ENCODE measurements at places on chromosomes 4 and X.

DNA sequence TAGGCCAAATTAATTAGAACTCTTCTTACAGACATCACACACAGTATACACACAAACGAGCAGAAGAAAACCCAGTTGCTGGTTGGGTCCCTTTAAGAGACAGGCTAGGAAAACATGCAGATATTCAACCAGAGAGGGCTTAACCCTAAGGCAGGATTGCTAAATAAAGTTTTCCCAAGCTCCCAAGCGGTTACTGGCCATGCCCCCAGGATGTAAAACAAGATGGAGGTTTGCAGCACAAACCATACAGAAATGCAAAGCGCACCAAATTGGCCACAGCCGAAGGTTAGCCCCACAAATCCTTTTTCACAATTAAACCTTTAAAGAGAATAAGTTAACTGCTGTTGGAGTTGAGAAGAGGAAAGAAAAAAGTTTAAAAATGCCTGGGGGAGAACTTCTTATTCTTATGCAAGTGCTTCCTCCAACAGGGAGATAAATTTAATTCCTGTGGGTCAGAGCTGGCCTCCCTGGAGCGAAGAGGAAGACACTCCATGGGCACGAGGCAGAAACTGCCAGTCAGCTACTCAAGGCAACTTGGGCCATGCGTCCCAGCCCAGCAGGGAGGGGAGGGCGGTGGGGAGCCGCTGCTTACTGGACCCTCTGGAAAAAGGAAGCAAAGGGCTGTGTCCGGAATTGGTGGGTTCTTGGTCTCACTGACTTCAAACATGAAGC lies 167.6 kb upstream of the ARSJ start:
- no peak for DNase-seq

- no peak for DNase-seq
These were observed 55.1 kb downstream of the ZNF330 start for GRCh38 chr4:141275834-141276233.

GRCh38 chrX:72634331-72634730 lies 61.7 kb upstream of the HDAC8 start:
- peak; percentile 24 for DNase-seq

DNA sequence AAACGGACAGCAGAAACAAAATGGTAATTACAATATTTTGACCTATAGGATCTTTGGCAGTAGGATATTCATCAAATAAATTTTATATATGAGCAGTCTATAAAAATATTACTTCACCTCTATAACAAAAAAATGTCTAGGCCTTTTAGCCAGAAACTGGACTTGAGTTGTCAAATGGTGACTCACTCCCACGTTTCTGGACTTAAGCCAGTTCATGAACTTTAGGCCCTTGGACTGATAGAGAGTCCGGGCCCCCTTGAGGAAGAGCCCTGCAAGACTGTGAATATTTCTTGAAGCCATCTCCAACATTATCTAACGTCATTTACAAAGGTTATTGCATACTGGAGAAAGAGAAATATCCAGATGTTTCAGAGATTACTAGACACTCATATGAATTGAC lies 106.8 kb upstream of the FAM47A start:
- no peak for DNase-seq

DNA sequence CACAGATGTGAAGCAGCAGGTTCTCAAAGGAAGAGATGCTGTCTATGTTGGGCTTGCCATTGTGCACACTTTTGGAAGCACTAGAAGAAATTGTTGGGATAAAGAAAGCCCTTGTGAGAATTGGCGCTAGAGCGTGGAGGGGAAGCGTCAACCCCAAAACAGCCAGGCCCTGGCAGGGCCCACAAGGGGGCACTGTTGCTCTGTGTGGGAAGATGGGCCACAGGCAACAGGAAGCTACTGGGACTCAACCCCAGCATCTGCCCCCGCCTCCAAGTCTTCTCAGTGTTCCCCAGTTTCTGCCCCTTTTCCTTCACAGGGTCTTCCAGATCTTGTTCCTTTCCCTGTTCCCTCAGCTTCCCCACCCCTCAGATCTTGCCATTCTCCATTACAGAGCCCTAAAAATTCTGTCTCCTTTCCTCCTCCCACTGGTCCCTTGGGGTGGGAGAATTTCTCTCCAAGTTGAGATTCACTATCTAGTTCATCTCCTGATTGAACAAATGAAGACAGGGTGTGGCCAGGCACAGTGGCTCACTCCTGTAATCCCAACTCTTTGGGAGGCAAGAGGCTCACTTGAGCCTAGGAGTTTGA lies 85.5 kb downstream of the STARD8 start:
- DNase-seq: peak; percentile 33

DNA sequence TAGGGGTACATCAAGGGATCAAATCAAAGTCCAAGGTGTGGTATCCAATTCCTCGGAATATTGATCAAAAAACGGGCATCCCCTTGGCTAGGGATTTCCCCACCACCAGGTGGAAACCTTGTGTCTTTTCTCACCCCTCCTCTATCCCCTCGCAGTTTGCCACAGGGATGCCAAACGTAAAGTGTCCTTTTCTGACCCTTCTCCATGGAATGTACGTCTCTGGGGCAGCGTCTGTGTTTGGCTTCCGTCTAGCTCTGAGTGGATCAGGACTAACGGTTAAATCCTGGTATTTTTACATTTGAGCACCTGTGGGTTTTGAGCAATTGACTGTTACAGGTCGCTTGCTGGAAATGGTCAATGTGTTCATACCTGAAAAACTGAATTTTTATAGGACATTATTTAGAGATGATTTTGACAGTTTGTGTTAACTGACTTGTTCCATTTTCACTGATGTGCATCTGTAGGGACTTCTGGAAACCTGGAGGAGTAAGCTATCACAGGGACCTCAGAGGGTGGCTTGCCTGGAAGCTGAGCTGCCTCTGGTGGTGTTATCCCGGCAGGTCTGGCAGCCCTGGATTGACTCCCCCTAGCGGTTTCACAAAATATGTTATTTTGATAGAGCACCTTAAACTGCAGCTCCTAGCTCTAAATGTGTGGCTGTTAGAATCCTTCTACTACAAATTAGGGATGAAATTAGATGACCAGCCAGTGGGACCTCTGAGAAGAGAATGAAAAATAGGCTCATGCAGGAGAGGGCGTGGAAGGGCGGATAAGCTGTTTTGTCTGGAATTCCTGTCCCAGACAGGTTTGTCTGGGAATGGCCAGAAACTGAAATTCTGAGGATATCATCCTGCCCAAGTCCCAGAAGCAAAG lies 8.8 kb upstream of the MGST2 start:
- DNase-seq: peak; percentile 55

GRCh38 chr4:113398441-113399143 lies 349.1 kb downstream of the ANK2 start:
- no peak for DNase-seq

DNA sequence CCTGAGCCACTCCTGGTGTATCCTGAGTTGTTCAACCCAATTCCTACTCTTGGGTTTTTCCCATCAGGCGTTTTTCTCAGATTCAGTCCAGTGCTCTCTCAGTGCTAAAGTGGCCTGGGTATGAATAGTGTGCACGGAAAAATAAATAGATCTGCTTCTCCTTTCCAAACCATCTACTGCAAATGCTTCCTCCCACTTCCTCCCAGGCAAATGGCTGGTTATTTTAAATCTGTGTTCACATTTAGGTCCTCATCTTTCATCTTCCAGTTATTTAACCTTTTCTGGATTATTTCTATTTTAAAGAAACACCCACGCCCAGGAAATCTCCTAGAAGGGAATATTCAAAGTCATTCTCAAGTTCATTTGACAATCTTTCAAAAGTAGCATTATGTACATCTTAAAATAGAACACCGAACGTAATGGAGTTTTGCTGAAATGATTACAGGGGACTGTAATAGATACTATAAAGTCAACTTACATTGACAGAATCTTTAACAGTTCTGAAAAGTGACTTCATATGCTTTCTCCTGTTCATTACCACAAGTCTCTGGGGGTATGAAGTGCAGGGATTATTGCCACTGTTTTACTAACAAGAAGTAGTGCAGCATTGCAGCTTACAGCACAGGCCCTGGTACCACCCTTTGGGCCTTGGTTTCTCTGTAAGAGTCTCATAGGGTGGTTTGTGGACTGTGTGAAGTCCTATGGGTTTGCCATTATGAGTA lies 66.3 kb downstream of the MED28 start:
- DNase-seq: no peak

DNA sequence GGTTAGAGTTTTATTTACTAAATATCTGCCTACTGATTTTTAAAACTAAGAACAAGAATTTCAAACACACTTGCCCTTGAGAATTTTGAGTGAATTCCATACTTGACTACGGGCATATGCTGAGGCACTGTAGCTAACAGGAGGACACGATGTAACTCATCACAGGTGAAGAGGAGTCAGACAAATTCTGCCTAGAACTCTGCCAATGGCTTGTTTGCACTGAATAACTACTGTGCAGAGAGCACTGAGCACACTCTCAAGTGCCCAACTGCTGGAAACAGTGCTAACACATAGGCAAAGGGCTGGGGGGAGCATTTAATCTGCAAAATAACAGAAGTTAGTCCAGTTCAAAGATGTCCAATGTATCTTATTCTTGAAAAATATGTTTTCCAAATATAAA lies 104.4 kb downstream of the WDFY3 start:
- DNase-seq: no peak

DNA sequence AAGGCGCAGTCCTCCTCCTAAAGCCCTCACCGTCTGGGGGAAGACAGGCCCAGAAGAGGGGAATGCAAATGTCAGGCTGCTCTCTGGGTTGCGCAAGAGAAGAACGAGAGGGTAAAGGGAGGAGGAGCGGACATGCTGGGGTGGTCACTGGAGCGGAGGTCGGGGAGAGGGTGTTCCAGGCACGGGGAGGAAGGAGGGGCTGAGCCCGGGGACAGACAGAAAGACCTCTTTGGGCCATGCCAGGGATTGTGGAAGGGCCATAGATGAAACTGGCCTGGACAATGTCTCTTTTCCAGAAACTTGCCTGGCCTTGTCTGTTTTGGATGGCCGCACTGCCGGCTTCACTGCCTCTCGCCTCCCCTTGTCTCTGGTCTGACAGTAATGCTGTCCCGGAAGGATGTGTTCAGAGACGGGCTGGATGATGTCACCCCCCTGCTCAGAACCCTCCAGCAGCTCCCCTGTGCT lies 121.0 kb downstream of the SORCS2 start:
- DNase-seq: no peak

DNA sequence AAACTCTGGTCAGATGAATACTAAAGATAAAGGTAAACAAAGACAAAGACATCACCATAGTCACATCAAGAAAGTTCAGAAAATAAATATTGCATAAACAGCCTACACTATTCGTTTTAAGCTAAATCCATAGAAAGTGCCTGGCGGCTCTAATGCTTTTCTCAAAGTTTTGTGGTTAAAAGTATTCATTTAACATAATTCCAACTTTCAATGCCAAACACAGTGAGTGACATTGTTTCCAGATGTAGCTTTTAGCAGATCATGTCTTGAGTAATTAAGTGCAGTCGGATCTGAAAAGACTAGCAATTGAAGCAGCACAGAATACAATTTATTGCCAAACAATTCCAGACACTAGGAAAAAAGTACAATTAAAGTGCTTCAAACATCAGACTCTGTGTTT lies 287.1 kb upstream of the ADGRL3 start:
- DNase-seq: peak; percentile 32

GRCh38 chr4:16082041-16082425 lies 1.8 kb downstream of the PROM1 start:
- DNase-seq: no peak

- DNase-seq: no peak
These were observed 21.8 kb upstream of the ARHGEF6 start for GRCh38 chrX:136802515-136802914.

- DNase-seq: no peak
These were observed 50.4 kb upstream of the CCDC149 start for GRCh38 chr4:24963277-24963676.

GRCh38 chr4:626201-627091 lies 1.1 kb downstream of the PDE6B start:
- no peak for DNase-seq

GRCh38 chr4:10944321-10944720 lies 259.8 kb upstream of the CLNK start:
- DNase-seq: no peak

GRCh38 chrX:139889760-139890159 lies 43.1 kb downstream of the ATP11C start:
- DNase-seq: no peak

GRCh38 chr4:40337051-40337450 lies 1.9 kb downstream of the CHRNA9 start:
- no peak for DNase-seq

- no peak for DNase-seq
These were observed 4.0 kb downstream of the HERC6 start for GRCh38 chr4:88382621-88383020.

- no peak for DNase-seq
These were observed 251.1 kb downstream of the DCLK2 start for GRCh38 chr4:150329373-150329772.

DNA sequence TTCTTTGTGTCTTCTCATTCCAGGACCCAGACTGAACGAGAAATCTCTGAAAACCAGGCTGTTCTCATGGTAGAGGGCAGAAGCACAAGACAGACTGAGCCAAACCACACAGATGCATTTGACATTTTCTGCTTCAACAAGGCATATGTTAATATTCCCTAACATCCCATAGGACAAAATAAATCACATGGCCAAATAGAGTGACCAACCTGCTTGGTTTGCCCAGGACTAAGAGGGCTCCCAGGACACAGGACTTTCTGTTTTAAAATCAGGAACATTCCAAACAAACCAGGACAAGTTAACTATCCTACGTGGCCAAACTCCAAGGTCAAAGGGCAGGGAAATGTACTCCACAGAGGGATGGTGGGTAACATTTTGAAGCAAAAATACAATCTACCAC lies 11.7 kb downstream of the CTPS2 start:
- no peak for DNase-seq

GRCh38 chr4:165539801-165540200 lies 161.0 kb downstream of the CPE start:
- DNase-seq: no peak

GRCh38 chr4:7530082-7530481 lies 95.4 kb upstream of the PSAPL1 start:
- no peak for DNase-seq

GRCh38 chr4:61662362-61662761 lies 462.2 kb downstream of the ADGRL3 start:
- no peak for DNase-seq

DNA sequence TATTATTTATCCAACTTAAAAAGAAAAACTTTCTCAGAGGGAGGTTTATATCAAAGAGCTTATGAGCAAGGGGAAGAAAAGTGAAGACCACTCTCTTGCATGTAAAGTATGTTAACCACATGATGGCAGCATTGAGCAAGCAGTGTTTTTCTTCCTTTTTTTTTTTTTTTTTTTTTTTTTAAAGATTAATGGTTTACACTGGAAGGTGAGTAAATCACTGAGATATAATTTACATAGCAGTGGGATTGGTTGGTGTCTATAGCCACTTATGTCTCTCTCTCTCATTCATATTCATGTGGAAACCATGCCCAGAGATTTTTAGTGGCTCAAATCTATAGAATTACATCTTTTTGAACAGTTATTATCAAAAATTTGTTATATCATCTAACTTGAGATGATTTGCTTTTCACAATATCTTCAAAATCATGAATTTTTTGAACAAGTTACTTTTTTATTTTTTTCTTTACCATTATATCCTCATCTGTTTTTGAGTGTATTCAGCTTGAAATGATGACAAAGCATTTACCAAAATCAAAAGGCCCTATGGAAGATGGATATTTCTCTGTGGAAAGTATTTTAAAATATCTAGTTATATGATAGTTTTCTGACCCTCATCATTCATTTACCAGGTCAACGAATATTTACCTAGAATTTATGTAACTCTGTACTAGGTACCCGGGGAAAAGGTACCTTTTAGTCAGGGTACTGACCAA lies 31.6 kb downstream of the MTHFD2L start:
- DNase-seq: peak; percentile 32

GRCh38 chr4:149173241-149174013 lies 642.2 kb downstream of the IQCM start:
- no peak for DNase-seq

GRCh38 chr4:76271248-76271647 lies 19.7 kb downstream of the FAM47E start:
- no peak for DNase-seq

GRCh38 chr4:186058253-186058979 lies 10.5 kb upstream of the TLR3 start:
- no peak for DNase-seq
